ENCODE measurements at places on chromosomes 3 and 15.

- no peak for DNase-seq
Observed at GRCh38 chr15:40344217-40344616, 3.5 kb upstream of the CCDC9B start.

GRCh38 chr3:128482666-128483656 is 10.0 kb downstream of the GATA2 start:
- DNase-seq: peak; percentile 43

DNA sequence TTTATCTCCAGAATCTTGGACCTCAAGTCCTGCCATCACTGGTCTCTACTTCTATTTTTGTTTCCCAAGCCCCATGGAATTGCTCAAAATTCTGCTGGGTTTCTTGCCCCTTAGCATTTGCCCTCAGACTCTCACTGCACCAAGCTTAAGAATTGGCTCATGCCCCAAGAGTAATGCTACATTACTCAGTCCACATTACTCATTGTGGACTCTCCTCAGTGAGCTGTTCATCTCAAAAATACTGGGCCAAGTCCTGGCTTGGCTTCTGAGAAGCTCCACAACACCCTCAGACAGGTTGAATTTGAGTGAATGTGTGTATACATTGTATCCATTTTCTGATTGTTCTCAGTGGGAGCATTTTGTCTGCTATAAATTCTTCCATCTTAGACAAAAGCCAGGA is 364.4 kb upstream of the ARHGEF26 start:
- DNase-seq: peak; percentile 18

- no peak for DNase-seq
Observed at GRCh38 chr3:152234657-152235375, 33.9 kb upstream of the MBNL1 start.

DNA sequence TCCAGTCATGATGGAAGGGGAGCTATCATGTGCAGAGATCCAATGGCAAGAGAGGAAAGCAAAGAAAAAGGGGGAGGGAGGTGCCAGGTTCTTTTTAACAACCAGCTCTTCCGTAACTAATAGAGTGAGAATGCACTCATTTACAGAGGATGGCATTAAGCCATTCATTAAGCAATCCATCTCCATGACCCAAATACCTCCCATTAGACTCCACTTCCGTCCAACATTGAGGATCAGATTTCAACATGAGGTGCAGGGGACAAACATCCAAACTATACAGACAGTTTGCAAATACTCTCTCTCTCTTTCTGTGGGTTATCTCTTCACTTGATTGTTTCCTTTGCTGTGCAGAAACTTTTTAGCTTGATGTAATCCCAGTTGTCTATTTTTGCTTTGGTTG is 21.2 kb downstream of the ZDHHC23 start:
- DNase-seq: peak; percentile 18

DNA sequence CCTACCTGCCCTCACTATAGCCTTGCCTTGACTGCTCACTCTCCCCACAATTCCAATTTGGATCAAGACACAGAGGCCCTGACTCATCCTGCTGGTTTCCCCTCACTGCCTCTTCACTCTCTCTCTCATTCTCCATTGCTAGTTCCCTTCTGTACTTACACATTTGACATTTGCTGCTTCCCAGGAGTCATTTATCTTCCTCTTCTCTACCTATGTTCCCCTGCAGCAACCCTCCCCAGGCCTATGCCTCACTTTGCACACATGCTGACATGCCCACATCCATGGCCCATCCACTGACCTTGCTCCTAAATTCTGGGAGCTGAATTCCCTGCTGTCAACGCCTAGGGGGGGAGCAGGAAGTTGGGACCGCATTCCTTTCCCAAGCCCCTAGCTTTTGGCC is 82.2 kb downstream of the SRGAP3 start:
- DNase-seq: no peak

GRCh38 chr3:22360970-22361369 is 610.0 kb upstream of the ZNF385D start:
- peak; percentile 28 for DNase-seq

GRCh38 chr3:146166826-146167225 is 5.8 kb upstream of the PLOD2 start:
- DNase-seq: no peak

DNA sequence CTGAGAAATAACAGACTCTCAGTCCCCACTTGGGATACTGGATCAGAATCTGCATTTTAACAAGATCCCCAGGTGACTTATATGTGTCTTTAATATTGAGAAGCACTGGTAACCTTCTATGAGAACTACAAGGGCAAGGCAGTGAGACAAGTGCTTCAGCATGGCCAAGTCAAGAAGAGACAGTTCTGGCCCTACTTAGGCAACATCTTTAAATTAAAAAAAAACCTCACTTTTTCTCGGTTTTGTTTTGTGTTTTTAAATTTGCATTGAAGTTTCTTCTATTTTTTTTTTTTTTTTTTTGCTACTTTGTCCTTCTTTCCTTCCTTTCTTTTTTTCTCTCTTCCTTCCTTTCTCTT is 42.5 kb upstream of the SPTSSB start:
- no peak for DNase-seq

DNA sequence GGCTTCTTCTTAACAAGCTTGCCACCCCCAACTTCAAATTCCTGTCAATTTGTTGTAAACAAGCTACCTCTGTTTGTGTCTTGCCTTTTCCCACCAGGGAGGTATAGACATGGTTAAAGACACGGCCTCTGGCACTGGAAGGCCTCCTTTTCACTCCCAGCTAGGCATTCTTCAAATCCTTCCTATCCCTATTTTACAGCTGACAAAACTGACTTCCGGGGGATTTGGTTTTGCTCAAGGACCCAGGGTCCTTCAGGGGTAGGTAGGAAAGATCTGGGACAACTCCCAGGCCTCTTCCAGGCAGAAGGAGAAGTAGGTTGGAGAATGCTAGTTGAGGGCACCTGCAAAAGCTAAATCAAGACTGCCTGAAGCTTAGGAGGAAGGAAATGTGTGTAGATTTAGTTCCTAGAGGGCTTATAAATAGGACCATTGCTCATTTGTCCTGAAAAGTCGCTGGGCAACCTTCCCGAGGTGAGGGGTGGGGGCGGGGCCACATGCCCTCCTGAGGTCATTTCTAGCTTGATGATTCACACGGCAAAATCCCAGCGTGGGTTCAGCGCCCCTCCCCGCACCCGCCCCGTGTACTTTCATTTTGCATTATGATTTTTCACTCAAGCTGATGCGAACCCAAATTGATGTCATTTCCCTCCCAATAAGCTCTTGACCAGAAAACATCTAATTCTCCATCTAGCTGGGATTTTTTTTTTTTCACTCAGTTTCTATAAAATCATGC is 365.5 kb downstream of the SHQ1 start:
- peak; percentile 21 for DNase-seq

DNA sequence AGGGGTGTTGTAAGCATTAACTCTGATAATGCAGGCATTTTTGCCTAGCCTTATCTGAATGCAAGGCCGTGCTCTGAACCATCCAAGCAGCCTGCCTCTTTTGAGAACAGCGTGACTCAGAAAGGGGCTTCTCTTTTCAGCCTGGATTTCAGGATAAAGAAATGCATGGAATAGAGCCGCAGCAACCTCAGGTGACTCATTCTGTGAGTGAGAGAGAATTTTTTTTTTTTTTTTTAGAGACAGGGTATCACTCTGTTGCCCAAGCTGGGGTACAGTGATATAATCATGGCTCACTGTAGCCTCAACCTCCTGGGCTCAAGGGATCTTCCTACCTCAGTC is 20.6 kb upstream of the PDE8A start:
- no peak for DNase-seq

DNA sequence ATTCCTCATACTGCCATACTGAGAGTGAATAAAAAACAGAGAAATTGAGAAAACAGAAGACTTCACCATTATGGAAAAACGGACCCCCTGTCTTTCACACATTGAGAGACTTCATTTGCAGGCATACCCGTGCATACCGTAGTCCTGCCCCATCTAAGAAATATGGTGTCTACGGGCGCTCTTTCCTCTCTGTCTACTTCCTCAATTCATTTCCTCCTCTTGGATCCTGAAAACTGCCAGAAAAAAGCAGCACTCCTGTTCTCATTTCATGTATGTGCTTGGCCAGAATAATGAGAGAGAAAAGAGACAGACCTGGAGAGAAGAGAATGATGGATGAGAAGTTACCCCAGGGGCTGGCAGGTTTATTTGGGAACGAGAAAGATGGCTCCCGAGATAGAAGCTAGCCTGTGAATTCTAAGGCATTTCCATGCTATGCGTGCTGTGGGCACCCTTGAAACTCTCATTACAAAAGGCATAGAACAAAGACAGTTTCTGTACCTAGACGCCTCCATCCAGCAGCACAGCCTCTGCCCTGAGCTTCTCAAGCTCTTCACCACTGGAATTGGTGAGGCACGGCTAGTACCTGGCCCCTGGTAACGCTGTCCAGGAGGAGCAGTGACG is 62.5 kb upstream of the EPHB3 start:
- DNase-seq: no peak

GRCh38 chr15:51198701-51199232 is 104.1 kb upstream of the TNFAIP8L3 start:
- no peak for DNase-seq

DNA sequence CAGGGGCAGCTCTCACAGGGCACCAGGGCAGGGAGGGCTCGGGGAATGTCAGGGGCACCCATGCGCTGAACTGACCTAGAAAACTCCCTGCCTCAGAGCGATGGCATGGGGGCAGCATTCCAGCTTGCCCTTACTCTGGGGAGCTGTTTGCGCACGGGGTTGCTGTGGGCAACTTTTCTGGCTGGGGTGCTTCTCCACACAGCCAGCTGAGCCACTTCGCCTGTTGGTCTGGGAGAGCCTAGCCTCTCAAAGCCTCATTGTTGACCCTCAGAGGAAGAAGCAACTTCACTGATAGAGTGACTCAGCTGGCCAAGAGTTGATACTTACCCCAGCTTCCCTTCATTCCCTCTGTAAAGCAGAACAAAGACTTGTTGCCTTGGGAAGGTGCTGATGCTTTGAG is 42.6 kb upstream of the MRPS22 start:
- DNase-seq: no peak

DNA sequence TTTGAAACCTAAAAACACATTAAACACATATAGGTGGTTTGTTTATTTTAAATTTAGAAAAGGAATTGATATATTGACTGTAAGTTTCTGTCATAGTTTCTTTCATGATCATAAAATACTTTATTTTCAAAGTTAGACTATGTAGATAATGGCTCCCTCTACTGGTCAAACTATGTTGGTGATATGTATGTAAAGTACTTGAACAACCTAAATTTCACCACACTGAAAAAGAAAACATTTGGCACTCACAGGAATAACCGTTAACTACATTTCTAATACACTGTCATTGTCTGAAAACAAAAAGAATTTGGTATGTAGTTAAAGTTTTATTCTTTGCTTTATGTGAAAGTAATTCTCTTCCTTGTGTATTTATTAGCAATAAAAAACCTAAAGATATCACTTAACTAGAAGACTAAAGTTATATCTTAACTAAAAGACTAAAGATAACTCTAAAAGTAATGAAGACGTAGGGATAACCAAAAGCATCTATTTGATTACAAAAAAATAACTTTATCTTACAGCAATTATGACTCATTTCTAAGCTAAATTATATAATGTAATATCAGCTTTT is 427.5 kb downstream of the VGLL3 start:
- peak; percentile 5 for DNase-seq

- no peak for DNase-seq
Observed at GRCh38 chr3:112101916-112102315, 15.7 kb downstream of the C3orf52 start.

- DNase-seq: no peak
Observed at GRCh38 chr3:51391566-51392354, 675 bp downstream of the RBM15B start.

DNA sequence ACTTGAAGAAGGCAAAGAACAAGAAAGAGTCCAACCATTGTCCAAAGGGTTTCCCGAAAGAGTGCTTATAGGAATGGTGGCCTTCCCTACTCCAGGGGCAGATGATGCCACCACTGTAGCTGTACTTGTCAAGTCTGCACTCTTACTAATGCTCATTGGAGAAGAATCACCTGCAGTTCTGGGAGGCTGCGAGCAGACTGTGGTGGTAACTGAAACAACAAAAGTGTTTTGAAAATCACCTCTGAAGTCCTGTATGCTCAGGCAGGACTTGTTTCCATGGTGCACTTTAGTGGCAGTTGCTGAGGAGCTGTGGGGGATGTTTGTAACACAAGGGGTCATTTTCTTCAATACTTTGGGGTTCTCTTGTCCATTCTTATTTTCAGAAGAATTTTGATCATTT is 36.0 kb downstream of the USF3 start:
- DNase-seq: no peak

DNA sequence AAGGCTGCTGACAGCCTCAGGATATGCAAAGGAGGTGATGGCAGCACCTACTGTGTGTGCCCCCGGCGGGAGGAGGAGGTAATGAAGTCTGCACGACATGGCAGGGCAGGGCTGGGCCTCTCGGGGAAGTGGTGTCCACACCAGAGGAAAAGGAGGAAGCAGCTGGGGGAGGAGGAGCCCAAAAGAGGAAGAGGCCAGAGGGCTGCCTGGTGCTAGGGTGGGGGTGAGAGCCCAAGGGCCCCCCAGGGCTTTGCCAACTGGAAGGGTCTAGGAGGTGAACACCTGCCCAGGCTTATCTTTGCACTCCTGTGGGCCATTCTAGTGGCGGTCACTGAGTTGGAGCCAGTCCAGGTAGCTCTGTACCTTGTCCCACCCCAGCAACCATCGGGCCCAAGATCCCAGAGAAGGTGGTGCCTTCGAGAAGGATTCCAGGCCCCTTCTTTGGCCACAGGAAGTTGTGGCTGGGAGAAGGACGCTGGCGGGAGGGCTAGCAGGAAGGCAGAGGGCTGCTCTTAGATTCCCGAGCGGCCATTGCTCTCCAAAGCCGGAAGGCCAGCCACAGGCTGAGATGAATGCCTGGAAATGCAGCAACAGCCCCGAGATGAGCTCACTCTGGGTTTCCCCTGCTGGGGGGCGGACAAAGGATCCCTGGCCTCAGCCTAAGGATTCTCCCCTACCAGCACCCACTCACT is 7.0 kb downstream of the GNAI2 start:
- no peak for DNase-seq

DNA sequence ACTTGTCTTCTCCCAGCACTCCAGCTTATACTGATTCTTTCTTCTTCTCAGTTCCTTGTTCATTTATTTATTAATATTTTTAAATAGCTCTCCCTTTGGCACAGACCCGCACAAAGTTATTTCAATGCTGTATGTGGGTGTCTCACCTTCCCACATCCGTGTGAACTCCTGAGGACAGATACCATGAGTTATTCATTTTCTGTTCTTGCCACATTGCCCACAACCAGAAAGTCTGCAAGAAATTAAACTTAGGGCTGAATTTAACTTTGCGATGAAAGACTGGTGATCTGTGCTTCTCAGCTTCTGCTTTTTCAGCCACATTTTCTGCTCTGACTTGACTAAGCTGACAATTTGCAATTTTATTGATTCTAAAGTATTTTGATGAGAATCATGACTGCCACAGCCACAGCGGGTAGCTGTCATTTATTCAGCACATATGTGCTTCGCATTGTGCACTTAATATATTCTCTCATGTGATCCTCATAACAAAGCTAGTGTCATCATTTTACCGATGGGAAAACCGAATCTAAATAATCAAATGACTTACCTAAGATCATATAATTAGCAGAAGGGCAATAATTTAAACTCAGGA is 569.8 kb downstream of the EDEM1 start:
- no peak for DNase-seq
